ENCODE measurements at places on chromosomes 7 and 10. TPM values are rescaled to one million over a fixed set of nuclear protein-coding genes. Genes with fewer than 3 reads are reported as not detected.

DNA sequence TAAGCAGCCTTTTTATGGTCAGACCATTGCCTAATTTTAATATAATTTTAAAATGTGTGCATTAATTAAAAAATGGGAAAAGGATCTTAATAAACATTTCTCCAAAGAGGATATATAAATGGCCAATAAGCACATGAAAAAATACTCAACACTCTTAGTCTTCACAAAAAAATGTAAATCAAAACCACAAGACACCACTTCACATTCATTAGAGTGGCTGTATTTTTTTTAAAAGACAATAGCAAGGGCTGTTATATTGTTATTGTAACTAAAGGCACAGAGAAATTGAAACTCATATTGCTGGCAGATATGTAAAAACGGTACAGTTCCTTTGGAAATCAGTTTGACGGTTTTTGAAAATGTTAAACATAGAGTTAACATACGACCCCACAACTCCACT, 3.2 kb upstream of the CROT start:
- peaks cover 29% of the 10 kb centered on the region for H3K4me1 ChIP-seq
- H3K36me3 ChIP-seq = peaks cover 10% of the 10 kb centered on the region
- H3K27me3 ChIP-seq = no peaks in the 10 kb centered on the region
- no peak for DNase-seq
- H3K4me3 ChIP-seq = no peak overlapping the region

GRCh38 chr7:11638011-11638774, 193.8 kb downstream of the THSD7A start:
- H3K4me3 ChIP-seq = no peak overlapping the region
- no peak for DNase-seq

DNA sequence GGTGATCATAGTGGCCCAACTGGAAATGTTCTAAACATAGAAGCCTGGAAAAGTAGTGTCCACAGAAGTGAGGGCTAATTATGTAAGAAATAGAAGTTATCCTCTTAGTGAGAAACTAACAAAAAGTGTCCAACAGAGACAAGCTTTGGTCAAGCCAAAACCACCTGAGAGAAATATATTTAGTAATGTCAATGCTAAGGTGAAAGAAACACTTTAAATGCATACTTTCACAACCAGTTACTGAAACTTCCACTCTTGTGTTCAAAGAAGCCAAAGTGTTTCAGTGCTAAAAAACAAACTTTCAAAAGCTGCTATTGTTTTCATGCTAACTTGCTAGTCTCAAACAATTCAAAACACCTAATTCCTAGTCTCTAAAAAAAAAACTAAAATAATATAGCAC, 18.1 kb downstream of the RAB11FIP2 start:
- DNase-seq = no peak
- no peaks in the 10 kb centered on the region for H3K27me3 ChIP-seq
- H3K27ac ChIP-seq = no peak overlapping the region
- no peaks in the 10 kb centered on the region for H3K4me1 ChIP-seq

- no peaks in the 10 kb centered on the region for H3K36me3 ChIP-seq
- H3K4me3 ChIP-seq = no peak overlapping the region
- H3K27ac ChIP-seq = peak overlapping the region; percentile 60
- H3K27me3 ChIP-seq = no peaks in the 10 kb centered on the region
- H3K4me1 ChIP-seq = peaks cover 84% of the 10 kb centered on the region
- no peak for DNase-seq
Measured at GRCh38 chr7:137987018-137987349, 14.9 kb downstream of the CREB3L2 start.

DNA sequence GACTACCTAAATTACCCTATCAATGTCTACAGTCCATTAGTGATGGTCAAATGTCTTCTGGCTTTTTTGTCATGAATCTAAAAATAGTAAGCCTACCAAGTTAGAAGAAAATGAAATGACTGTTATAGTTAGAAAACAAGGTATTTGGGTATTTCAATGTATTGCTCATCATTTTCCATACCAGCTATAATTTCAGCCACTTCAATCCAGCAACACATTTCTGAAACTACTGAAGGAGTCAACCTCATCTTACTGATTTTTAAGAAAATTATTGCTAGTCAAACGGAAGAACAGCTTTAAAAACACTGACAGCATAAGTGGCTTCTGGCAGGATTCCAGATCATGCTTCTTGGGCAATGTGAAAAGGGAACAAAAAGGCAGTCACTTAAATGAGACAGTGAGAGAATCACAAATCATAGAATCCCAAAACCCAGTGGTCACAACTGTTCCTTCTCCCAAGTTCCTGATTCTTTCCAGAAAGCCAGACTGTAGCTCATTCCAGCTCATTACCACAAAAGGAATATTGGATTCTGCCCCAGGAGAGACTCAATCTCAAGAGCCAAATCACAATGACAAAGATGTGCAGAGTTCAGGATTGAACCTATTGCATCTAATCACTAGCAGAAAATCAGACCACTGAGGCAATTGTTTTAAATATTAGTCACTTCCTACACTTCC, 61.2 kb upstream of the LRRN3 start:
- H3K27me3 ChIP-seq = no peaks in the 10 kb centered on the region
- peaks cover 6% of the 10 kb centered on the region for H3K4me1 ChIP-seq
- no peak for DNase-seq
- H3K27ac ChIP-seq = no peak overlapping the region

DNA sequence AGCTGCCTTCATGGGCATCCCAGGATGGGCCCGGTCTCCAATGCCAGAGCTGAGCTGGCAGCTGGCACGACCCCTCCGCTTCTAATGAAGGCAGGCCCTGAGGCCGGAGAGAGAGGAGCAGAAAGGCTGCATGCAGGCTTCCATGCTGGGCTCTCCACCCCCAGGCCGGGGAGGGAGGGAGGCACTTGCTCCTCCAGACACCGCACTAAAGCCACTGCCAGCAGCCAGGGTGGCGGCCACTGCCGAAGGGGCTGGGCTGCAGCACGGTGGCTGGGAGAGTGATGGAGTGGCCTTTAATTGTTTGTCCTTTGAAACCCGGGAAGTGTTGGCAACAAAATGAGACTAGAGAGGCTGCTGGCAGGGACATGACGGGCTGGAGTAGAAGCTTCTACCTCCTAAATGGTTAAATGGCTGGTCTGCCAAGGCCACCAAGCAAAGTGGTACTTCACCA, 236.5 kb downstream of the SKAP2 start:
- no peak overlapping the region for H3K4me3 ChIP-seq
- H3K27me3 ChIP-seq = no peaks in the 10 kb centered on the region
- no peaks in the 10 kb centered on the region for H3K4me1 ChIP-seq
- no peak overlapping the region for H3K27ac ChIP-seq

Gene MMD2
- not detected for total RNA-seq

Gene ECHDC3
- 29.5 TPM for total RNA-seq

Gene ARL4A
- total RNA-seq = 44.8 TPM

Data from lower lobe of right lung (tissue), 2 donors.